ENCODE measurements at places on chromosomes 12 and 14.
A peak's percentile ranks its signal among the peaks of the same experiment; 100 is the strongest.

- no peak for DNase-seq
Measured at GRCh38 chr12:103672401-103673119, 85.5 kb downstream of the STAB2 start.

GRCh38 chr12:114759635-114760034 lies 75.7 kb upstream of the TBX3 start:
- DNase-seq, result no peak

GRCh38 chr12:92289629-92290349 lies 144.1 kb upstream of the BTG1 start:
- no peak for DNase-seq

DNA sequence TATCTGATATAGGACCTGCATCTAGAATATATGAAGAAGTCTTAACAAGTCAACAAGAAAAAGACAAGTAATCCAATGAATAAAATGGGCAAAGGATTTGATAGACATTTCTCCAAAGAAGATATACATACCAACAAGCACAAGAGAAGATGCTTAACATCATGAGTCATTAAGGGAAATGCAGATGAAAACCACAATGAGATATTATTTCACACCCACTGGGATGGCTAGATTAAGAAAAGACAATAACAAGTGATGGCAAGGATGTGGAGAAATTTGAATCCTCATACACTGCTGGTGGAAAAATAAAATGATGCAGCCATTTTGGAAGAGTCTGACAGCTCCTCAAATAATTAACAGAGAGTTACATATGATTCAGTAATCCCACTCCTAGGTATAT lies 502.6 kb downstream of the FUT8 start:
- no peak for DNase-seq

DNA sequence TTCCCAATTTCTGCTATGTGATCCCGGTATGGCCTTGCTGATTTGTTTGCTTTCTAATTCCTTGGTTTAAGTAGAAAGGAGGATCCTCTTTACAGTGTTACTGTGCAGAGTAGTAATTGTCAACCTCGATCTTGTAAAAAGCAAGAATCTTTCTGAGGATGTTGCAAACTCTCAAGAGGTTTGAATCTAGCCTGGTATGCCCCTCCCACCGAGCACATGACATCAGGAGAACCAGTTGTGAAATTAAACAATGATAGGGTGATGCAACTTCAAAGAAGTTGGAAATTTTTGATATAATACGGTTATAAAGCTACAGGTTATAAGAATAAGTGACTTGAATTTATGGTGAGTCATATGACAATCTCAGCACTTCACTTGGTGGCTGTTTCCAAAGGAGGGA lies 35.0 kb upstream of the FUT8 start:
- DNase-seq, result no peak

- DNase-seq, result no peak
Measured at GRCh38 chr12:108679106-108679681, 45.5 kb upstream of the SELPLG start.

GRCh38 chr12:1634149-1634548 lies 5.1 kb downstream of the WNT5B start:
- DNase-seq, result no peak

DNA sequence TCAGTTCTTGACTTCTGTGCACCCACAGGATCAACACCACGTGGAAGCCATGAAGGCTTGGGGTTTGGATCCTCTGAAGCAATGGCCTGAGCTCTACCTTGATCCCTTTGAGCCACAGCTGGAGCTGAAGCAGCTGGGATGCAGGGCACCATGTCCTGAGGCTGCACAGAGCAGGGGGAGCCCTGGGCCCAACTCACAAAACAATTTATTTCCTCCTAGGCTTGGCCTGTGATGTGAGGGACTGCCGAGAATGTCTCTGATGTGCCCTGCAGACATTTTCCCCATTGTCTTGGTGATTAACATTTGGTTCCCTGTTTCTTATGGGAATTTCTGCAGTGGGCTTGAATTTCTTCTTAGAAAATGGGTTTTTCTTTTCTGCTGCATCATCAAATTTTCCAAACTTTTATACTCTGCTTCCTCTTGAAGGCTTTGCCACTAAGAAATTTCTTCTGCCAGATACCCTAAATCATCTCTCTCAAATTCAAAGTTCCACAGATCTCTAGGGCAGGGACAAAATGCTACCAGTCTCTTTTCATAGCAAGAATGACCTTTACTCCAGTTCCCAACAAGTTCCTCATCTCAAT lies 288.2 kb downstream of the CCDC59 start:
- DNase-seq, result no peak

DNA sequence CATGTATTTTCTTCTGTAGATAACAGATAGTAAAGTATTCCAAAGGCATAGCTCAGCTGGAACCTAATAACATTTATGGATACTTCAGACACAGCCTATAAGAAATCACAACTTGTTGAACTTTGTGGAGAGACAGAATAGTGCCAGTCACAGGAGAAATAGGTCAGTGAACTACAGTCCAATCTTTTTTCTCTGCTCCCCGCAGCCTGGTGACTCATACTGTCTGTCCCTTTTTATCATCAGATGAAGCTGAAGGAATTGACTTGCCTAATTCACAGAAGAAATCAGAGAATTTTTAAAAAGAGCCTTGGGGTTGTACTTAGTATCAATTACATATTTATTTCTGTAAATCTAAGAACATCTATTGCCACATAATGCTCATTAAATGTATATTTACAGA lies 222.3 kb downstream of the ALG10 start:
- no peak for DNase-seq

GRCh38 chr12:28683366-28683765 lies 465.7 kb upstream of the FAR2 start:
- no peak for DNase-seq

DNA sequence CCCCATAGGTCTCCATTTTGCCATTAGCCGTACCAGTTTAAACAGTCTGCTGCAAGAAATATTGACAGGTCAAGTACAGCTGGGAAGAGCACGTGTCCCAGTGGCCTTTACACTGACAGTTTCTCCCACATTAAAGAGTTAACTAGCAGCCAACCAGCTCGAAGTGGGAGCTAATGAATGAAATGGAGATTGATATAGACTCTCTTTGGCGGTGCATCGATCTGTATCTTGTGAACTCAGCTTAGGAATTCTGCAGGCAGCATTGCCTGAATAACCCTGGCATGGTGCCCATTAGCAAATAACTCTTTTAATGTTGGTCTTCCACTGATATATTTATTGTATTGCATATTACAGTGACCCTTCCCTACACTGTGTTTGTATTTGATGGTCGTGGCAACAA lies 319.4 kb downstream of the EGLN3 start:
- no peak for DNase-seq

DNA sequence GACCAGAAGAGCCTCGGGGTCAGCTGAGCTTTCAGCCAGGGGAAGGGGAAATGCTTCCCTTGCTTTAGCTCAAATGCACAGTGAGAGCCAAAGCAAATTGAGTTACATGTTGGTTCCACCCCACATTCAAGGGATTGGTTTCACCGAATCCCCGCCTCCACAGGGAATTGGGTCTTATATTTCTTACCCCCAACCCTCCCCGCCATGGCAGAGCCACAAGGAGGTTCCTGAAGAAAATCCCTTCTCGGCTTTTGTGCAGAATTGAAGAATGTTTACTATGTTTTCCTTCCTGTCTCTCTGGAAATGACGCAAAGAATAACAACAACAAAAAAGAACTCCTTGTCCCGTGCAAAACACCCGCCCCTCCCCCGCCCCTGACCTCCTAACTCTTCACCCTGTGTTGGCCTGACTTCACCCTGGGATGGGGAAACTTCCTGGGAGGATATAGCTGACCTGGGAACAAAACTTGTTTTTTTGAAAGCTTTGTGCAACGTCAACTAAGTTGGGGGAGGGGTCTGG lies 21.9 kb upstream of the CIPC start:
- DNase-seq, result no peak

- no peak for DNase-seq
Measured at GRCh38 chr12:27548301-27549199, 24.5 kb downstream of the PPFIBP1 start.

DNA sequence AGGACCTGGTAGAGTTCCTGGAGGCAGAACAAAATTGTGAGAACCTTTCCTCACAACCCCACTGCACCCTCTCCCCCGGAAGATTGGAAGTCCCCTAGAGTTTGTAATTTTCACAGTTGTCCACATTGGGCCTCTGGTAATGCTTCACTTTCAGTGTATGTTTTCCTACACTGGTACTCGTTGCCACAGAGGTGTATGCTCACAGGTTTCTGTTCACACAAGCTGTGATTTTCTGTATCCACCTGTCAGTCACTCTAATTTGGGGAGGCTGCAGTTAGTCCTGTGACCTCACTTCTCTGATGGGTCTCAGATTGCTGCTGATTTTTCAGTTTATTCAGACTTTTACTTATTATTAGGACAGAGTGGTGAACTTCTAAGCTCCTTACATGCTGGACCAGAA lies 66.4 kb upstream of the BMP4 start:
- DNase-seq, result no peak

DNA sequence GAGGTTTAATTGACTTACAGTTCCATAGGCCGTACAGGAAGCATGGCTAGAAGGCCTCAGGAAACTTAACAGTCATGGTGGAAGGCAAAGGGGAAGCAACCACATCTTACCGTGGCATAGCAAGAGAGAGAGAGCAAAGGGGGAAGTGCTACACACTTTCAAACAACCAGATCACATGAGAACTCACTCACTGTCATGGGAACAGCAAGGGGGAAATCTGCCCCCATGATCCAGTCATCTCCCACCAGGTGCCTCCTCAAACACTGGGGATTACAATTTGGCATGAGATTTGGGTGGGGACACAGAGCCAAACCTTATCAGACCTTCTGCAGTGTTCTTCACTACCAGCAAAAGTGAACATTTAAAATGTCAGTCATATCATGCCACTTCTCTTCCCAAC lies 58.9 kb downstream of the USP15 start:
- DNase-seq, result no peak

DNA sequence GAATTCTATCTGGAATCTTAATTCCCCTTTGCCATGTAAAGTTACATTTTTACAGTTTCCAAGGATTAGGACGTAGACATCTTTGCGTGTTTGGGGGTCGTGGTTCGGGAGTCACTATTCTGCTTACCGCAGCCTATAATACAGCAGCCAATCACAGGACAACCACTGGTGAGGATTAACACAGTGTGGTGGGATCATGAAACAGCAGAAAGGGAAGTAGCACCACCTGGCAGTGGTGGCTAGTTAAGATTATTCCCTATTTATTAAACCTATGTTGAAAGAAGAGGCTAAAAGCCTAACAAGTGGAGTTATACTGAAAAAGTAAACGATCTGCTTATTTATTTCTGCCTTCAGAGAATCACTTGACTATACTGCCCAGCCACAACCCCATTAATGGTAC lies 71.7 kb downstream of the IPO8 start:
- DNase-seq, result no peak

- DNase-seq, result no peak
Measured at GRCh38 chr12:12086973-12087692, 16.4 kb downstream of the BCL2L14 start.

DNA sequence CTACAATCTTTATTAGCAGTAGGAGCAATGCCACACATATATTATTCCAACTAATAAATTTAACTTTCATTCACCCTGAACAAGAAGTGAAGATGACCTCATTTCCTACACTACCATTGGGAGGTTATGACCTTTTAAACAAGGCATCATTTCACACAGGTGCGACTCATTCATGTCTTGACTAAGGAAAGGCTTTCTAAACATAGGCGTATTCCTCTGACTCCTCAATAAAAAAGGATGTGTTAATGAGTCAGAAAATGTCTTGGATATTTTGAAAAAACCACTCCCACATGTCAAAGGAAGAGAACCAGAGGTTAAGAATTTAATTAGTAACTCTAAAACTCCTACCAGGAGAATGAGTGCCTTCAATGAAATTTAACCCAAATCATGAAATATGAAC lies 115.2 kb downstream of the PRICKLE1 start:
- no peak for DNase-seq

DNA sequence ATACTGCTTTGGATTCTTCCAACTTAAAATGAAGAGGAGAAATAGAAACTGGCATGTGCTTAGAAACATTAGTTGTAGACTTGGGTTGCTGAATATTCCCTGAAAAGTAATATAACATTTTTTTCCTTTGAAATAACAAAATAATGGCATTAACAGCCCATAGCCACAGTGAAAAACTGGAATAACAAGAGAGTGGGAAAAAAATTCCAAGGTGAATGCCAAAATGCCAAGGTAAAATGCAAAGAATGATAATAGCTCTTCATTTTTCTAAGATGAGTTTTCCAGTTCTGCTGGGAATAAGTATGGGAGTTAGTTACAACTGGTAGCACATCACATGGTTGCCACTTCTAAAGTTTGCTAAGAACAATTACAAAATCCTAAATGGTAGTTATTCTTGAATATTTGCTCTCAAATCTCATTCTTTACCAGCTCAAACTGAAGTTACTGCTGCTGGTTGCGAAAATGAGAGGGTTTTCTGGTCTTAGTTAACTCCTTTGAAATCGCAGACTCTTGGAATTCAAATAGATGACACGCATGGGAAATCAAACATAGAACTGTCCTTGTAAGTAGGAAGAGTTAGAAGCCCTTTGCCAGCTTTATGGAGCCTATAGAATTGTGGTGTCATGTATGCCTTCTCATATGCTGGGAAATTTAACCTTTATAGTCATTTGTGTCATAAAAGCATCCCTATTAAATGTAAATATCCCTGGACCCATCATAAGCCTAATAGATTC lies 165.0 kb upstream of the DCN start:
- no peak for DNase-seq

- DNase-seq, result peak; percentile 27
Measured at GRCh38 chr12:48980389-48980952, 2.3 kb downstream of the WNT1 start.

GRCh38 chr12:4710113-4710512 lies 10.1 kb upstream of the GALNT8 start:
- DNase-seq, result no peak

- DNase-seq, result no peak
Measured at GRCh38 chr14:100374876-100375265, 51.7 kb downstream of the SLC25A47 start.

DNA sequence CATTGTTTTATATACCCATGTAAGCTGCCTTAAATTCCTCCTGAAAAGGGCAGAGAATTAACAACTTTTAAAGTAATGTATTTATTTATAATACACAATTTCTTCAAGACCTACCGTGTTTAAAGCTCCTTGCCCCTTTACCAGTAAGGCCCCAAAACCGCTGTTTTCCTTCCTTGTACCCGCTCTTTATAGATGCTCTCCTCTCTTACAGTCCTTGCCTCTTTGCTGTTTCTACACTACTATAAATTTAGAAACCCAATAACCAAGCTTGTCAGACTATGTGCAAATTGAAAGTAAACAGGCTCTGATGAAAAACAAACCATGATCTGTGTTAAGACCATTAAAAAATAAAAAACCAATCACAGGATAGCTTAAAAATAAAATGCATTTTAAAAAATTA lies 3.9 kb downstream of the MPHOSPH9 start:
- no peak for DNase-seq

DNA sequence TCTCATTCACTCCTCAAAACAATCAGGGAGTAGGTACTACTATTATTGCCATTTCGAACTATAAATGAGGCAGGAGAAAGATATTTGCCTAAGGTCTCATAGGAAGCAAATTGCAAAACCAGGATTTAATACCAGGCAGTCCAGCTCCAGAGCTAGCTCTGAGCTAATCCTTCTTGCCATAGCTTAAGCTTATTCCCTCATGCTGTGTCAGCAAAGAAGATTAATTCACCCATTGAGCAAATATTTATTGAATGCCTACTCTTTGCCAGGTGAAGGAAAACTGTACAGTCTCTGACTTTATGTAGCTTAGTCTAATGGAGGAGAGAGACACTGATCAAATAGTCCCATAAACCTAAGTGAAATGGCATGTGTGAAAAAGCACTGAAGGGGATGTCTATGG lies 19.5 kb downstream of the KCNA5 start:
- DNase-seq, result no peak

Data from stimulated activated CD4-positive, alpha-beta T cell treated with anti-CD3 and anti-CD28 coated beads, Interleukin-4, amount 100 ng/mL, for 48 hours (primary cell).